H4 (cell line): ENCODE measurements at places on chromosomes 2 and 18. TPM values are rescaled to one million over a fixed set of nuclear protein-coding genes. Genes with fewer than 3 reads are reported as not detected.

Gene GPR39
- 4.2 and 5.1 TPM in 2 replicates for total RNA-seq

- DNase-seq, result no peak
Measured at GRCh38 chr2:127106457-127106990, 430 bp downstream of the BIN1 start.

DNA sequence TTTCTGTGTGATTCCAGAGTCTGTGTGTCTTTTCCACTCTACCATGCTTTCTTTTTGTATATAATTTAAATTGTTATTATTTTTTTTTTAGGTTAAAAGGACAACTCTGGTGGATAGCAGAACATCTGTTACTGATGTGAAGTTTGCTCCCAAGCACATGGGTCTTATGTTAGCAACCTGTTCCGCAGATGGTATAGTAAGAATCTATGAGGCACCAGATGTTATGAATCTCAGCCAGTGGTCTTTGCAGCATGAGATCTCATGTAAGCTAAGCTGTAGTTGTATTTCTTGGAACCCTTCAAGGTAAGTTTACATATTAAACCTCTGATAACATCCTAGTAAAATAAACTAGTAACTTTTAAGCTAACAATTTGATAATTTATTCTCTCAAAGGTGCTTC is 15.3 kb downstream of the SEH1L start:
- no peak for DNase-seq

- DNase-seq, result no peak
Measured at GRCh38 chr2:164625378-164625971, 4.2 kb upstream of the GRB14 start.

Gene KRTCAP3
- not detected in 2 replicates for total RNA-seq

DNA sequence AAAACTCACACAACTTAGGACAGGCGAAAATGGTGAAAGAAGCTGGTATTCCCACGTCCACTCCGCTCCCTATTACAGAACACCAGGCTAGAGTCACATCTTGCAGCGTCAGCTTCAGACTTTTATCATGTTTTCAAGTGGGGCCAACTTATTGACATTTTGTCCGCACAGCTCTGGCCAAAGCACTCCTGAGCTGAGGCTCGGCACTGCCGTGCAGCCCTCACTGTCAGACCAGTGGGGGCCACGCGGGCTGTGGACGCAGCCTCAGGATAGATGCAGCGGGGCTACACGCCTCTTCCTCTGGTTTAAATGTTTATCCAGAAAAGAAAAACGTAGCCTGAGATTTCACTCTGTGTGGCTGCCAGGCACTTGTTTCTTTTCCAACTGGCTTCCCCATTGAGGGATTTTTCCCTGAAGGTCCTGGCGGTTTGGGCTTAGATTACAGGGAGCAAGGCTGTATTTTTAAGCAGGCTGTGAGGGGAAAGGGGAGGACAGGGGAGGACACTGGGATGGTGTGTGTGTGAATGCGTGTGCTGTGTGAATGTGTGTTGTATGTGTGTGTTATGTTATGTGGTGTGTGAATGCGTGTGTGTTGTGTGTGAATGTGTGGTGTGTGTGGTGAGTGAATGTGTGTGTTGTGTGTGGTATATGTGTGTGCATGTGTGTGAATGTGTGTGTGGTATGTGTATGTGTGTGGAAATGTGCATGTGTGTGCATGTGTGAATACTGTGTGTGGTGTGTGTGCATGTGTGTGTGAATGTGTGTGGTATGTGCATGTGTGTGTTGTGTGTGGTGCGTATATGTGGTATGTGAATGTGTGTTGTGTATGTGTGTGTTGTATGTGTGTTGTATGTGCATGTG is 267.6 kb downstream of the DCDC2C start:
- no peak for DNase-seq

DNA sequence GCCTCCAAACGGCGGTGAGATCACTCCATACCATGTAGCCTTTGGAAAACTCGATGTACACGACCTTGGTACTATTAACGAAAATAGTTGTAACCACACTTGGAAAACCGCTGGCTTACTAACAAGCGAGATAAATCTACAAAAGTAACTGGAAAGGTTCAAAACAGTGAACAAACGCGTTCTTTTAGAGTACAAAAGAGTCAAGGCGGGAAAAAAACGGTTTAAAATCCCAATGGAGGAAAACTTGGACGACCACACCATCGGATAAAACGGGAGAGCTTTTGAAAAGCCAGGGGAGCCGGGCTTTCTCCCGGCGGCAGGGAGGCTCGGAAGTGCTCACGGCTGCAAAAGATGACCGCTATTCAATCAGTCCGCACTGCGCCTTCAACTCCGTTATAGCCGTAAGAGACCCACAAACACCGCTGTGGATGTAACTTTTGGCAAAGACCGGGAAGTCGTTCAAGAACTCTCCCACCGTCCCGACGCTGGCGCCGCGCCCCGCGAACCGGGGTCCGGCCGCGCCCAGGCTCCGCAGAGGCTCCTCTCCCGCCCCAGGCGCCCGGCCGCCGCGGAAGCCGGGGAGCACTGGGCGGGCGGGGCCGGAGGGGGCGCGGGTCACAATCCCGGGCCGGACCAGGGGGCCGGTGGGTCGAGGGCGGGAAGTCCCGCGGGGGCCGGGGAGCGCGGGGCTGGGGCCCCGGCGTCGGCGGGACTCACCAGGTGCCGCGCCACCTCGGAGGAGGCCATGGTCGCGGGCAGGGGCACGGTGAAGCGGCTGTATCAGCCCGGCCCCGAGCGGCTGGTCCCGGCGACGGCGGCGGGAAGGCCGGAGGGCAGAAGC is 465 bp downstream of the SEPTIN10 start:
- DNase-seq, result no peak

- no peak for DNase-seq
Measured at GRCh38 chr18:63192885-63193349, 126.7 kb downstream of the BCL2 start.

GRCh38 chr2:158204741-158205165 is 103.1 kb downstream of the UPP2 start:
- peak; percentile 15 for DNase-seq

DNA sequence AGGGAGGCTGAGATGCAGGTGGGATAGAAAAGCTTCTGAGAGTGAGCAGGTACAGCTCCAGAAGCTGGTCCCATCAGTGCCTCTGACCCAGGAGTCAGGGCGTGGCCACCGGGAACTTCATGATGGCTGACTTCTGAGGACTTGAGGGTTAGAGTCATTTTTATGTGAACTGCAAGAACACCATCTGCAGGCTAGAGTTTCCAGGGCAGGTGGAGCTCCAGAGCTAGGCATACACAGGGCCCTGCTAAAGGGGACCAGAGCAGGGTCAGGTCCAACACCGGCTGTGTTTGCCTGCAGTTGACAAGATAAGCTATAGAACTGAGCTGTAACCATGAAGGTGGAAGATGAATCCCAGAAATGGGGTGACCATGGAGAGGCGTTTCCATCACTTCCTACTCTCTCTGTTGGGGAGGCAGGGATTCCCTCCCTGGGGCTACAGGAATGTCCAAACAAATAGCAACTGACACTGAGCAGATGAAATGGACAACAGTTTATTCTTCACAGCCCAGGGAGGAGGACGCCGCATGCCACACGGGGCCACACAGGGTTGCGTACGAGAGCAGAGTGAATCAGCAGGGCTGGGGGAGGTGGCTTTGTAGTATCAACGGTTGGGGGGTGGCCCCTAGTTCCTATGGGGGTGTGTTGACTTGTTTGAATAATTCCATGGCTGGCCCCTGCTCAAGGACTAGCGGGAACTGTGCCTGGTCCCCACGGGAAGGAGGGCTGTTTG is 77.6 kb upstream of the ZNF516 start:
- DNase-seq, result no peak

Gene PDE1A
- 0.51 and 1.2 TPM in 2 replicates for total RNA-seq

GRCh38 chr2:118269408-118270051 is 181.3 kb downstream of the INSIG2 start:
- no peak for DNase-seq

Gene LOXL3
- total RNA-seq, result 2.0 and 2.4 TPM in 2 replicates

DNA sequence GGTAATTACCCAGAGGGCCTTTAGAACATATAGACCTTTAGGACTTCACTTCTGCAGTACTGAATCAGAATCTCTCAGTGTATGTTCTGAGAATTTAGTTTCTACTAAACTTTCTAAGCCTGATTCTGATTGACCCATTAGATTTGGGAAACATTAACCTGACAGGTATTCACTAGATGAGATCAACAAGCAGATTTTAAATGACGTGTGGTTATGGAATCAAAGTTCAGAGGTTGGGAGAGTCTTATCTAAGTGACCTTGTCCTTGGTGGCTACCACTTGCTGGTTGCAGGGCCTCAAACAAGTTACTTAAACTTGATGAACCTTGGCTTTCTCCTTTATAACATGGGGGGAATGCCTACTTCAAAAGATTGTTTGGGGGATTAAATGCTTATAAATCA is 198.7 kb downstream of the PDE11A start:
- DNase-seq, result no peak

Gene TBR1
- total RNA-seq, result 0.02 TPM in 1 of 2 replicates, not detected in the other

DNA sequence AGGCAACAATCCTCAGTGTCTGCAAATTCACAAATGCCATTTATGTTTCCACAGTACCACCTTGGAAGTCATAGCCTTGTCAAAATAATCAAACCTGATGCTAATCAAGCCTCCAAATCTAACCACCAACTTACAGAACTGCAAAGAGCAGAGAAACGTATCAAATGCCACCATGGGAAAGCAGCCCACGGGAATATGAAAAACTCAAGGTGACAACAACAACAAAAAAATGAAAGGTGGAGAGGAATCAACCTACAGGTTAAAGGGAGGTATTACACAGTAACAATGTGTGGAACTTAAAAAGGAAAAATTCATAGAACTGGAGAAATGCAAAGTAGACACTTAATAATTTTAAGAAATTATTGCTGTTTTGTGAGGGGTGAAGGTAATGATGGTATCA is 46.7 kb downstream of the CD226 start:
- no peak for DNase-seq

- no peak for DNase-seq
Measured at GRCh38 chr2:12083713-12084419, 337.4 kb downstream of the LPIN1 start.

Gene HOXD3
- total RNA-seq, result 0.29 and 0.70 TPM in 2 replicates

Gene GRB14
- 0.48 and 2.6 TPM in 2 replicates for total RNA-seq

DNA sequence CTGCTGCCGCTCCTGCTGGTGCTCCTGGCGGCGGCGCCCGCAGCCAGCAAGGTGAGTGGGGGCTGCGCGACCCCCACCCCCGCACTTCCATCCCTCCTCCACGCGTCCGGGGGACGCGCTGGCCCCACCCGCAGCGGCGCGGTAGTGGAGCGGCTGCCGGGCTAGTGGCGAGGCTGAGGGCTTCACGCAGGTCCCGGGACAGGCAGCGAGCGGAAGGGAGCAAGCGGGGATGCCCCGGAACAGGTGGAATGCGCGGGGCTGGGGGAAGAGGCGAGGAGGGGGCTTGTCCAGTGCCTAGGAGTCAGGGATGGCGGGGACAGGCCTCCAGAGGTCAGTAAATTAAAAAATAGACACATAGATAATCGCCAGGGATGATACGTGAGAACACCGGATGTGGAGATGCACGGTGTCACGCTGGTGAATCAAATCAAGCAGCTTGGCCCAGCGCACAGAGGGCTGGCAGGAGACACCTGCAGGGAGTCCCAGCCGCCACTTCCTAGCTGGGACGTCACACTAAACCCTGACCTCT is 403 bp downstream of the COL4A3 start:
- DNase-seq, result no peak

Gene MEIS1
- total RNA-seq, result 3.4 and 3.6 TPM in 2 replicates

DNA sequence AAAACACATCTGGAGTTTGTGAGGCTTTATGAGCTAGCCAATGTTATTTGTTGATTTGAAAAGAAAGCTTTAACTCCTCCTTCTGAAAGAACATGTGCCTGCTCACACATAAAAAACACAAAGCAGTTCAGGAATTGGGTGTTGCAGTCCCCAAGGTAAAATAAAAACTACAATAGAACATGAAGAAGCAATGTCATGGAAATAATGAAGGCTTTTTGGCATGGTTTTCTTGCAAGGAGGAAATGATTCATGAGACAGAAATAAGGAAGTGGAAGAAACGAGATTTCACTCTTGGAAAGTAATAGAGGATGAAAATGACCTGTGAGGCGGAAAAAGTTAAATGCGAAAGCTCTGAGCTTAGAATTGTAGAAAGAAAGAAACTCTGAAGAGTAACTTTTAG is 81.1 kb downstream of the TRIB2 start:
- DNase-seq, result peak; percentile 13

Gene CTNNA2
- total RNA-seq, result 0.39 and 0.70 TPM in 2 replicates

DNA sequence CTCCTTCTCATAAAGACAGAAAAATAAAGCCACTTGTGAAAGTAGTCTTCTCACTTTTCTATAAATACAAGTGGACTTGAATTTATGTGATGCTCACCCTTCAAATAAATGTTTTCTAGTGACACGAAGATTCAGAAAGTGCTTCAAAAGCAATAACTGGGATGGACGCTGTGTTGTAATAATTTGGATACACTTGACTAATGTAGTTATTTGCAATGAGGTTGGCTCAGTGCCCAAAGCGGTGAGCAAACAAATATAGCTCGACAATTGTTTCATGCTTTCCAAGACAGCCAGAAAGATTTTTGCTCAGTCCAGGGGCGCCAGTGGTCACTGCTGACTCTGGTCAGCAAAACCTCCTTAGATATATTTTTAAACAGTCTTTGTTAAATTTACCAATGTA is 278.6 kb upstream of the KLHL14 start:
- peak; percentile 36 for DNase-seq

DNA sequence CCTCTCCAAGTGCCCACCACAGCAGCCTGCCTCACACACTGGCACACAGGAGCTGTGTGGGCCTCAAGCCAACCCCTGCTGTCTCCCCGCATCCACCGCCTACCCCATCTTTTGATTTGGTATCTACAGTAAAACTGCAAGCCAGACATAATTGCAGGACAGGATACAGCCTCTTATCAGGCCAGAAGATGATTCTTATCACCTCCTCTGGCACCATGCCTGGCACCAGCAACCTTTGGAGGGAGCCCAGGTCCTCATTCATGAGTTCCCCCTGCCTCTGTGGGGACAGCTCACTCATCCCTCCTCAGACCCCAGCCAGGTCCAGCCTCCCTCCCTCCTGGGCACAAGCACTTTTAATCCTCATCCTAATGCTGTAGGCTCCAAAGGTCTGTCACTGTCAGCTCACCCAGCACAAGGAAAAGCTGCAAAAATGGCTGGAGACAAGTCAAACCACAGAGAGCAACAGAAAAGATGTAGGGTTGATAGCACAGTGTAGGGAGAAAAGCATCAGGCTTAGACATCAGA is 9.7 kb downstream of the RAB11FIP5 start:
- no peak for DNase-seq

DNA sequence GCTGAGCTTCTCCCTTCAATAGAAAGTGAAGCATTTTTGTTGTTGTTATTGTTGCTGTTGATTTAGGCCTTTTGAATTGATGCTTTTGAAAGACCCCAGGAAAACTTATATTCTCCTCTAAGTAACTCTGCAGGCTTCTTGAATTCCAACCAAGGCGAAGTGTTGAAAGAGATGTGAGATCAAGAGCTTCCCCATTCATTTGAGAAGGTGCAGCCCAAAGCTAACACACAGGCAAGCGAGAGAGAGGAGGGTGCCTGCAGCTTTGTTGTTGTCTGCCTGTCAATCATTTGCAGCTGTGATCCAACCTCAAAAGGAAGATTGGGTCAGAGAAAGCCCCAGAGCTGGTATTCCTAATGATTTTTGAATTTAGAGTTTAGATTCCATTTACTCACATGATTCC is 963.6 kb upstream of the CNTNAP5 start:
- DNase-seq, result no peak

Gene SERPINB3
- not detected in 2 replicates for total RNA-seq

Gene MFSD2B
- 0.72 TPM in 1 of 2 replicates, not detected in the other for total RNA-seq
